Sigmoid colon (tissue), 7 donors: ENCODE measurements at places on chromosomes 2 and 18.

DNA sequence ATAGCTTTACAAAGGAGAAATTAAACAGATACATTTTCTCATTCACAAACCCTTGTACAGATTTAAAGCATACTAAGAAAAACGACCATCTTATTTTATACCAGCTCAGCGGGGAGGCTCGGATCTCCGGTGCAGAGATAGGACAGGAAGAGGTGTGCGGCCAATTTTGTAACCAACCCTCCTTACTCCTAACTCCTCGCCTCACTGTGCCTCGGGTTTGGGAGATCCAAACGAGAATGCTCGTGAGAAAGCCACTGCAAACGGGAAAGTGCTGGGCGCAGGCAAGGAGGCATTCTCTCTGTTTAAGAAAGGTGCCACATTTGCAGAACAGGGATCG, 1.2 kb downstream of the KDSR start:
- no peak for DNase-seq

DNA sequence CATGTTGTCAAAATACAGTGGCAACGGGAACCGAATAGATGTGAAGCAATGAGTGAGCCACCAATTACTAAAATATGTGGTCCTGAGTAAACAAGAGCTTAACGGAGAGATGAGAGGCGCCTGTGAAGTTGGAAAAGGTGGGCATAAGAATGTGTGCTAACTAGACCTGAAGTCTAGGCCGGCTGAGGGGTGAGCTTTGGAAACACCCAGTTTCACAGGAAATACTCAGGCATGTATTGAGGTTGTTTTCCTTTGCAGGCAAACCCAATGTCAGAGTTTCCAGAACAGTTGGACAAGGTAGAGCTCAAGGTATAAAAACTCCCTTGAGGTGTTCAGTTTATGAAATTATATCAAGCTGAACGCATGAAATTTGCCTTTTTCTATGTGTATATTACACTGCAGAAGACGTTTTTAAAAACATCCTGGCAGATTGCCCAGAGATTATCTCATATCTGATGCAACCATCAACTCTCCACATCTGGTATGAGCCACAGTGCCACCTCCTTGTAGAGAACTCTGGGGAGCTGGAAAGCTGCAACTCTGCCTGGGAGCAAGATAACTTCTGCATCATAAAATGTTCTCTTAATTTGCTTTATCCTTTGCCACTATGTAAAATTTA, 3.9 kb upstream of the WDSUB1 start:
- DNase-seq, result no peak

GRCh38 chr2:172927641-172928357, 147.8 kb upstream of the MAP3K20 start:
- DNase-seq, result peak; percentile 69

GRCh38 chr18:76565238-76566173, 70.5 kb upstream of the ZNF516 start:
- DNase-seq, result peak; percentile 90

DNA sequence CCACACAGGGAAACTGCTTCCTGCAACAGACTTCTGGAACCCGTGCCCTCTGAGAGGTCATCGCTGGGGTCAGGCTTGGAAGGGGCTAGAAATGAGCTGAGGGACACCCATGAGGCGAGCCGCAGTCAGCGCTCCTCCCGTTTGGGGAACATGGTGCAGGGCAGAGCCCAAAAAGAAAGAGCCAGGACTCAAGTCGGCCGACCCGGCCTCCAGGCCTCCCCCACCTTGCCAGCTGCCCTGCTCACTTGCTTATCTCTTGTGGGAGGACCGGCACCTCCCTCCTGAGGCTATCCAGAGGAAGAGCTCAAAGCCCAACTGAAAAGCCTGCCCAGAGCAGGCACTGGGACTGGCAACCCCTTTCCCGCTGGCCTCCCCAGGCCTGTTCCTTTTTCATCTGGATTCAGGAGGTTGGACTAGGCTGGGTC, 43.6 kb downstream of the SCTR start:
- DNase-seq, result no peak

DNA sequence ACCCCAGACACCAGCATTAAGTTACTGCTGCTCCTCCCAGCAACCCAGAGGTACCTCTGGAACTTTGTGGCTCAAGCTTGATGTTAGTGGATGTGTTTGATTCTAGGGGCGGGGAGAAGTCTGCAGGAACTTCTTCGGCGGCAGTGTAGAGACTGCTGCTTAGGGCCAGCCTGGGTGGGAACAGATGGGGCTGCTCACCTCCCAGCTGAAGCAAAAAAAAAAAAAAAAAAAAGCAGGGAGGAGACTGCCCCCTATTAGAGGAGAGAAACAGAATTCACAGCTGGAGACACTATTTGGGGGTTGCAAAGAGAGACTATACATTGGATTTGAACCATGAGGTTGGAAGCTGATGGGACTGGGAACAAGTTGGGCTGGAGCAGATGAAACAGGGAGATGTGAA, 28.6 kb upstream of the FAM136A start:
- no peak for DNase-seq

DNA sequence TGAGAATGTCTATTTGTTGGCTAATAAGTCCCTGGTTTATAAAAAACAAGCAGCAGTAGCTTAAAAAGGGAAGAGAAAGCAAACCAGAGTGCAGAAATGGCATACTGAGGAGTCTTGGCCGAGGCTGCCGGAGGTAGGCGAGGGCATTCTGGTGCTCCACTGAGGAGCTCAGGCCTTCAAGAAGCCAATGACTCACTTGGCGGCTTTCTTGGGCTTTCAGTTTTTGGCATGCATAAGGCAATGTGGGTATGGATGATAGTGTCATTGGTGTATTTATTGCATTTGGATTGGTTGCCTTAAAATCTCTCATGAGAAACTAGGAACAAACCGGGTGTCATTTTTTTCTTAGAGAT, 119.6 kb upstream of the ARL5A start:
- DNase-seq, result no peak

GRCh38 chr2:94970353-94970752, 55.2 kb upstream of the MAL start:
- no peak for DNase-seq

- DNase-seq, result no peak
Measured at GRCh38 chr2:46576875-46577274, 97.5 kb downstream of the TMEM247 start.

GRCh38 chr2:61074100-61074499, 8.4 kb downstream of the SANBR start:
- DNase-seq, result no peak

DNA sequence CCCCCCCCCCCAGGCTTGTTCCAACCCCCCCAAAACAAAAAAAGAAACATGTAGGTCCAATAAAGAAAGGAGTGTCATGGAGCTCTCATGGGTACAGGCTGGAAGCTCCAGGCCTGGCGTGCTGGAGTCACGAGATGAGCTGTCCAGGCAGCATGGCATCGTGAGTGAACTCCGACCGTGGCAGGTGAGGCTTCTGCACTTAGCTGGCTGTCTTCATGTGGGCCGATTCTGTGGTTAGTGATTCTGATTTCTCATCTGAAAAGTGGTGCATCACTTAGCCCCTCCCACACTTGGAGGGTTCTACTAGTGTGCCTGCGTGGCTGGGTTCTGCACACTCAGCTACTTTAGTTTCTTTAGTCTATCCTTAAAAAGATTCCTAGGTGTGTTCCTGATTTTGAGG, 126.4 kb upstream of the MGAT5 start:
- DNase-seq, result no peak

GRCh38 chr18:48987821-48988220, 37.1 kb upstream of the SMAD7 start:
- DNase-seq, result no peak

DNA sequence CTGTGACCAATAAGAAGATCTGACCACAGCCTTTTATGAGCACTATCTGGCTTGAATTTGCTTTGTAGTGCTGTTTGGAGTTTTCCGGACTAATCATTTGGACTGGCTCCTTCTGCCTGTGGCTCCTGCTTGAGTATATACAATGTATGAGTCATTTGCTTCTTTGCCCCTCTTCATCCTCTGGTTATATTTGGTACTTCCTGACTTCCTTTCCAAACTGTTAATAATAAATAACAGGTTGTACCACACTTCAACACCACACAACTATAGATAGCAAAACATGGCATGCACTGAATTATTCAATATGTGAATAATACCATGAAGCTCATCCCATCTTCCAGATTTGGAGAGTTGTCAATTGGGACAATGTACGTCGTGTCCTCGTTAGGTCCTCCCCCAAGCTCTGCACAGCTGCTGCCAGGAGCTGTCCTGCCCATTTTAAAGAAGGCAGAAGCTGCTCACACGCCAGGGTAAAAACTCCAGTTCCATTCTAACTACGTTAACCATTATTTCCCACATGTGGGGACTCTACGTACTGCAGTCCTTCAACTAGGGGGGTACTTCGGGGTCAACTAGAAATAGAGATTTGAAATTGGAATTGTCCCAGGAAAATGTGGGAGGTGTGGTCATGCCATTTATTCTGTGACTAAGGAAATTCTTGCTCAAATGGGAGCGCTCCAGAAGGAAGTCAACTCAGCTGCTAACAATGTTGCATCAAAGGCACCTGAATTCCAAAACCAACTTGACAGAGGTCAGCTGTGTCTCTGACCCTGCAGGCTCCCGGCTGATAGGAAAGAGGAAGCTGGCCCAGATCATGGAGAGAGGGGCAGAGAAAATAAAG, 38.1 kb downstream of the ST8SIA5 start:
- no peak for DNase-seq
